ENCODE measurements at places on chromosomes 1 and 21.

DNA sequence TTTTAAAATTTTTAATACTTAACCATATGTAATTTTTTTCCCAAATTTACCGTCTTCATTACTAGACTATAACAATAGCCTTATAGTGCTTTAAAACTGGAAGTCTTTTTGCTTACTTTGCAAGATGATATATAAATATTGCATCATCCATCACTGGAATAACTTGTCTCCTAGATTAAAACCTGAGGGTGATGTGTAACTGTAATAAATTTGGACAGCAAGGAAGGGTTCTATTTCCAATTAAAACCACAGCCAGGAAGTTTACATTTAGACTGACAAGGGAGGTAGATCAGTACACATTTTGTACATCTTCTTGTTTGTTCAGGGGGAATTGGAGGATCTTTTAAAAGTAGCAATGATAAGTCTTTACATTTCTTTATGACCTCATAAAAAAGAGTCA is 21.9 kb downstream of the NTNG1 start:
- DNase-seq, result no peak

- DNase-seq, result no peak
Observed at GRCh38 chr1:166174108-166174507, 7.3 kb upstream of the FAM78B start.

GRCh38 chr1:200437556-200438203 is 27.8 kb upstream of the ZNF281 start:
- DNase-seq, result no peak

- DNase-seq, result no peak
Observed at GRCh38 chr1:80961464-80962190, 839.1 kb upstream of the ADGRL2 start.

DNA sequence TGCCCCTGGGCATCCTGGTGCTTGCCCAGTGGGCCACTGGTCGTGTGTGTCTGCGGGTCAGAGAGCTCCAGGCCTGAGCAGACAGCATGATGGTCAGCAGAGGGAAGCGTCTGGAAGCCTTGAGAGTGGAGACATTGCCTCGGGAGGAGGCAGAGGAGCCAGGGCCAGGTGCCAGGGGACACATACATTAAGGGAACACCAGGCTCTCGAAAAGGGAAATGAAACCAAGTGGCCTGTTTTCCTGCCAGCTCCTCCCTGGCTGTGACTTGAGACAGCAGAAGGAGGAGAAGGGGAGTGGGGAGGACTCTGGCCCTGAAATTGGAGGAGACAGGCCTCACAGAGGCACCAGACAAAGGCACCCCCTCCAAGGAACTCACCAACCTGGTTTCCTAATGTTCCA is 62.4 kb upstream of the LRP8 start:
- DNase-seq, result no peak

- DNase-seq, result no peak
Observed at GRCh38 chr21:15624646-15625045, 105.1 kb upstream of the USP25 start.

DNA sequence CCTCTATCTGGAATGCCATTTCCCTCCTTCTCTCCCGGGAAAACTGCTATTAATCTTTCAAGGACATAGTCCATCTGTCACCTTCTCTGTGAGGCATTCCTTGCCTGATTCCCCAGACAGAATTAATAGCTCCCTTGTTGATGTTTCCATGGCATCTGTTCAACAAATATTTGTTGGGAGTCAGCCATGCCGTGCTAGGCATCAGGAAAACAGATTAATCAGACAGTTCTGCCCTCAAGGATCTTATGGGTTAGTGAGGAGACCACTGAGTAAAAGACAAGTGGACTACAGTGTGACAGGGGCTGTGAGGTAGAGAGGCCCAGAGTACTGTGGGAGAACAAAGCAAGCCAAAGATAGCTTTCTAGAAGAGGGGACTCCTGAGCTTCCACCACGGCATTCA is 11.4 kb upstream of the MAGOH start:
- DNase-seq, result no peak
